HTR-8/SVneo (cell line): ENCODE measurements at places on chromosomes 6 and 20.

GRCh38 chr20:43284486-43284885 is 94.8 kb upstream of the PTPRT start:
- DNase-seq, result no peak

- no peak for DNase-seq
Observed at GRCh38 chr6:75077701-75078100, 128.2 kb downstream of the COL12A1 start.

DNA sequence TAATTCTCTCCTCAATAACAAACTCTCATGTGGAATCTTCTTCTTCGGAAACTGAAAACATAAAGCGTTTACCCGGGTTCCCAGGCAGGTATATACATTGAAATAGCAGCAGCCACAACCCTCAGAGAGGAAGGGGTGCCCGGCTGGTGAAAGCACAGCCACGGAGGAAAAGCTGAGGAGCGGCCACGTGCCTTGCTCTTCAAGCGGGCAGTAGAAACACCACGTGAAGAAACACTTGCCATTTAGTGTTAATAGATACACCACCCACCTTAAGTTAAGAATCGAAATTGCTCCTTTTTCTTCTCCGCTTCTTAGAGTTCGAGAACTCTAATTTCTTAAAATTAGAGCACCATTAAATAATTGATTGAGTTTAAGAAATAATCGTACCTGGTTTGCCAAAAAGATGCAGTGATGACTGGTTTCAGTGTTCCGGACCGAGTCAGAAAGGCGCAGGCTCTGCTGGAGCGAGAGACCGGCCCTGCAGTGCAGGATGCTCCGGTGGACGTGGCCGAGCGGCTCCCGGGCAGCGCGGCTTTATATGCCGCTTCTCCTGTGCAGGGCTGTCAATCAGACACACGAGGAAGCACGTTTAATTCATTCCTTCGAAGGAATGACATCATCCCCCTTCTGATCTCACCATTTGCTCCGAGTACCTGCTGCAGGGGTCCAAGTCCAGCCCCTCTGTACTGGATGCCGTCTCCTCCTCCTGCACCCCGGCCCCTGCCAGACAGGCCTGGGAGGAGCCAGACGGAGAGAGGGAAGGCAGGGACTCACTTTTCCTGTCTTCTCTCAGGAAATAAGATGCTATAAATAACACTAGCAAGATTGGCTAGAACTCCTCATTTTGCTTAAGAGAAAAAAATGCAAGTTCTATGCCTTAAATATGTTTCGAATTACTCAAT is at the start of gene THBS2:
THBS2 (minus strand) TSS at position 510 of the 902 bp plus-strand sequence. CDS start 3,062 bp downstream, outside the sequence.
- peak; percentile 76 for DNase-seq

GRCh38 chr6:131782764-131783163 is 25.1 kb upstream of the ENPP1 start:
- DNase-seq, result peak; percentile 18

- no peak for DNase-seq
Observed at GRCh38 chr6:2828629-2829028, 13.0 kb downstream of the SERPINB1 start.

GRCh38 chr20:44938637-44939036 is 21.6 kb downstream of the TOMM34 start:
- DNase-seq, result no peak

GRCh38 chr20:32235331-32236047 is 27.8 kb downstream of the POFUT1 start:
- DNase-seq, result no peak
